Umbilical cord (tissue), 2 donors: ENCODE measurements at places on chromosomes 16 and 17.

DNA sequence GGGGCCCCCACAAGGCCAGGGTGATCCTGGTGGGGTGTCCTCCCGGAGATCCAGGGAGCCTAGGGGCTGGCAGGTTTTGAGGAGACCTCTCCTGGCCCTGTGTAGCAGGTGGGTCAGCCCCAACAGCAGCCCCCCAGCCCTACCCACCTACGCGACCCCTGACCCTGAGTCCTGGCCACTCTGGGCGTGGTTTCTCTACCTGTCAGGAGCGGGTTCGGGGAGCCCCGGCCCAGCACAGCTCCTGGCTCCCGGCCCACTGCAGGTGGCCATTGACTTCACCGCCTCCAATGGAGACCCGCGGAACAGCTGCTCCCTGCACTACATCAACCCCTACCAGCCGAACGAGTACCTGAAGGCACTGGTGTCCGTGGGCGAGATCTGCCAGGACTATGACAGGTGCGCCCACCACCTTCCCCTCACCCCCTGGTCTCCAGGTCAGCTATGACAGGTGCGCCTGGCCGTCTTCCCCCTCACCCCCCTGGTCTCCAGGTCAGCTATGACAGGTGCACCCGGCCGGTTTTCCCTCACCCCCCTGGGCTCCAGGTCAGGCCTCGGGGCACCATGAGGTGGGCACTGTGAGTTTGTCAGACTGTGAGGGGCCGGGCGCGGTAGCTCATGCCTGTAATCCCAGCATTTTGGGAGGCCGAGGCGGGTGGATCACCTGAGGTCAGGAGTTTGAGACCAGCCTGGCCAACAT, 13.0 kb downstream of the CPNE7 start:
- no peak for DNase-seq

GRCh38 chr16:7182510-7183109, 150.0 kb upstream of the RBFOX1 start:
- peak; percentile 26 for DNase-seq

DNA sequence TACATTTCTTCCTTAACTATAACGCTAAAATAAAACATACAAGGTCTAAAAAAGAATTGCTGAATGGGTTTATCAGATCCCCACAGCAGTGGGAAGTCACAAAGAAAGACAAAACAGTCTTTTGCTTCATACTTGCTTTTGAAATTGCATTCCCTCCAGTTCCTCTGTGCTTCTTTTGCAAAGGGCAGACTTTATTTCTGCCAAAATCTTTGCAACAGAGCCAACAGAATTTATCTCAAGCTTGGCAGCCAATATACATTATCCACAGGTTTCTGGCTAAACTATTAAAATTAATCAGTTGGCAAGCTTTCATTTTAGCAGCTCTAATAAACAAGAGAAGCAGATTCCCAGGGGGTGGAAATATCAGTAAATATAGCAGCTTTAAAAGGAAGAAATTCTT, 378.9 kb upstream of the CA10 start:
- peak; percentile 77 for DNase-seq

DNA sequence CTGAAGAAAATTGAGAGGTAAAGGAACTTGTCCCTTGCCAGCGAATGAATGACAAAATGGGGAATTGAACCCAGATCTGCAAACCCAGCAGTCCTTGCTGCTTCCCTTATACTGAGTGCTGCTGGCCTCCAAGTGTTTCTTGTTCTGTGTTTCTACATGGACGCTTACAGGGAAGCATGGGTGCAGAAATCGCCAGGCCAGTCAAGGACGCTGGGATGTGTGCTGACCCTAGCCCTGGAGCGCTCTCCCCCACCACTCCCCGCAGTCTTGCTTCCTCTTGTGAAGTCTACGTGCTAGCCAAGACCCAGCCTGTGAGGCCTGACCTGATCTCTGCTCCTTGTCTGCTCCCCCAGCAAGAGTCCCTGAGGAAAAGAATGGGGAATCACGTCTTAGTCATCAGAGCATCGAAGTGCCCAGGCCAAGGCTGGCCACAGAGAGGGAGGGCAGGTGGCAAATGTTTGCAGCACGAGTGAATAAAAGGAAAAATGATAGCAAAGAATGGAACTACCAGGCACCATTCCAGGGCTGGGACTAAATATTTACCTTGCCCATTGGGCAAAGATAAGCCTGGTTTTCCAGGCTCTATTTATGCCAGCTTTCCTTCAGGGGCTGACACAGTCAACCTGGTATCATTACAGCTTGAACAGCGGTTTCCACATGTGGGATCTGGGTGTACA, 17.4 kb downstream of the CA4 start:
- DNase-seq, result no peak

- DNase-seq, result no peak
Measured at GRCh38 chr17:53950207-53950857, 127.6 kb downstream of the KIF2B start.
